ENCODE measurements at places on chromosomes 5 and 9.

- no peak for DNase-seq
- H3K27me3 ChIP-seq: peaks cover 38% of the 10 kb centered on the region
- H3K4me1 ChIP-seq: peaks cover 18% of the 10 kb centered on the region
- no peak overlapping the region for H3K4me3 ChIP-seq
- no peak overlapping the region for H3K27ac ChIP-seq
These were observed 12.1 kb downstream of the BSPRY start for GRCh38 chr9:113361304-113362018.

- no peaks in the 10 kb centered on the region for H3K36me3 ChIP-seq
- H3K27ac ChIP-seq: no peak overlapping the region
- no peak for DNase-seq
- H3K4me1 ChIP-seq: peaks cover 5% of the 10 kb centered on the region
- no peak overlapping the region for H3K4me3 ChIP-seq
These were observed 2385.2 kb upstream of the C9orf72 start for GRCh38 chr9:29958469-29958868.

GRCh38 chr5:1057485-1058082 lies 49.0 kb downstream of the NKD2 start:
- H3K4me3 ChIP-seq: no peak overlapping the region
- no peaks in the 10 kb centered on the region for H3K36me3 ChIP-seq
- H3K27me3 ChIP-seq: no peaks in the 10 kb centered on the region
- peaks cover 41% of the 10 kb centered on the region for H3K4me1 ChIP-seq

- peaks cover 5% of the 10 kb centered on the region for H3K27me3 ChIP-seq
- no peaks in the 10 kb centered on the region for H3K36me3 ChIP-seq
- DNase-seq: no peak
- no peak overlapping the region for H3K27ac ChIP-seq
These were observed 73.8 kb downstream of the MAPKAP1 start for GRCh38 chr9:125633116-125633745.

DNA sequence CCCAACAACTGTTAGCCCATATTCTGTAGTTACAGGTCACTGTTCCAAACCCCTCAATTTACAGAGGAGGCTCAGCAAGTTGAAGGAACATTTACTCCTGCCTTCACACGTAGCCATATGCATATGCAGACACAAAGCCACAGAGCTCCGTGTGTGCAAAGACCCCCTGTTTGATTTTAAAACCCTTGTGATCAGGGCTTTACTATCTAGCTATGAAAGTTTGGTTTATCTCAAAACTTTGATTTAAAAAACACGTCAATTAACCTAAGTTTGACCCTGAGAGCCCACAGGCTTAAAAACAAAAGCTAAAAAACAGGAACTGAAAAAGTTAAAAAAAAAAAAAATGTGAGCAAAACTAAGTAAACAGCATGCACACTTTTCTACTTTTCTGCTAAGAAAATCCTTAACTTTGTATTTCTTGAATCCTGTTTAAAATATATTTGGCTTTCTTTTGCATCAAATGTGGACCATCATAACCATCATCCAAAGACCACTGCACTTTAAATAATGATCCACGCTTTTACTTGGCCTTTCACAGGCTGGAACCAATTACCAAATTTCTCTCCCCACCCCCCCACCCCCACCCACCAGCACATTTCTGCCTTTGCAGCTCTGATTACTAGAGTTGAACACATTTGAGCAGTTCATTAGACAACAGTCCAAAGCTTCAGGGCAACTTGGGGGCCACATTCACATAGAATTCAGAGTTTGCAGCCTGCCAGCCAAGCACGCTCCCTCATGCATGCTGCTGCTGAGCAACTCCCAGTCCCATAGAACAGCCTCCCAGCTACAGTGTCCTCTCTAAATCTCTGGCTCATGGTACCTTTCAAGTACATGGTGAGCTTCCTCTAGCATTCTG lies 128.8 kb upstream of the MAP3K1 start:
- no peaks in the 10 kb centered on the region for H3K27me3 ChIP-seq
- no peak overlapping the region for H3K4me3 ChIP-seq
- no peaks in the 10 kb centered on the region for H3K36me3 ChIP-seq
- no peak for DNase-seq

GRCh38 chr5:10994091-10994986 lies 233.3 kb upstream of the DAP start:
- DNase-seq: no peak
- H3K4me3 ChIP-seq: no peak overlapping the region

DNA sequence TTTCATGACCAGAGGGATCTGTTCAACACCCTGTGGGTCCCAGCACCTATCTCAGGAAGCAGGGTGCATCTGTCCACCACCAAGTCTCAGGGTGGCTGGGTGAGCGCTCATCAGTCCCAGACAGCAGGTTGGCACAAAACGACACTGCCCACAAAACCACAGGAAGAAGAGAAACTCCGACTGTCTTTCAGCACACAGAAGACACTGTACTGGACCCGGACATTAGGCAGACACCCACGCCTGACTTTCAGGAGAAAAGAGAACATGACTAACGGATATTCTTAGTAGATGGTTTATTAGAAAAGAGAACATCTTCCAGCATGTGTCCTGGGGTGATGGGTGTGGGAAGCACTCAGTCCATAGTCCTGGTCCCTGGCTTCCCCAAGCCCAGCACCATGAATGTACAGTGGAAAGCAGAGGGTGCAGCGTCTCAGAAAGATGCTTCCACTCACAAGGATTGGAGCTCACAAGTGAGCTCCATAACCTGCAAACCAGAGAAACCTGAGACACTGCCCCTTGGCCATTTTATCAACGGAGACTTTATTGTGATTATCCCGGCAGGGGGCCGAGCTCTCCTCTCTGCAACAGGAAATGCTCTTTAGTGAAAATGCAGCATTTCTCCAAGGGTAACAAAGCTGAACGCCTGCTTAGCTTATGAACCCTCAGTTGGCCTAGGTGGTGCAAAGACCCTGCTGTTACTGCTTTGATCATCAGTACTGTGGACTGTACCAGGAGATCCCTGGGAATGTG lies 35.8 kb upstream of the LCP2 start:
- no peaks in the 10 kb centered on the region for H3K27me3 ChIP-seq
- H3K36me3 ChIP-seq: no peaks in the 10 kb centered on the region
- DNase-seq: no peak
- H3K4me3 ChIP-seq: no peak overlapping the region

DNA sequence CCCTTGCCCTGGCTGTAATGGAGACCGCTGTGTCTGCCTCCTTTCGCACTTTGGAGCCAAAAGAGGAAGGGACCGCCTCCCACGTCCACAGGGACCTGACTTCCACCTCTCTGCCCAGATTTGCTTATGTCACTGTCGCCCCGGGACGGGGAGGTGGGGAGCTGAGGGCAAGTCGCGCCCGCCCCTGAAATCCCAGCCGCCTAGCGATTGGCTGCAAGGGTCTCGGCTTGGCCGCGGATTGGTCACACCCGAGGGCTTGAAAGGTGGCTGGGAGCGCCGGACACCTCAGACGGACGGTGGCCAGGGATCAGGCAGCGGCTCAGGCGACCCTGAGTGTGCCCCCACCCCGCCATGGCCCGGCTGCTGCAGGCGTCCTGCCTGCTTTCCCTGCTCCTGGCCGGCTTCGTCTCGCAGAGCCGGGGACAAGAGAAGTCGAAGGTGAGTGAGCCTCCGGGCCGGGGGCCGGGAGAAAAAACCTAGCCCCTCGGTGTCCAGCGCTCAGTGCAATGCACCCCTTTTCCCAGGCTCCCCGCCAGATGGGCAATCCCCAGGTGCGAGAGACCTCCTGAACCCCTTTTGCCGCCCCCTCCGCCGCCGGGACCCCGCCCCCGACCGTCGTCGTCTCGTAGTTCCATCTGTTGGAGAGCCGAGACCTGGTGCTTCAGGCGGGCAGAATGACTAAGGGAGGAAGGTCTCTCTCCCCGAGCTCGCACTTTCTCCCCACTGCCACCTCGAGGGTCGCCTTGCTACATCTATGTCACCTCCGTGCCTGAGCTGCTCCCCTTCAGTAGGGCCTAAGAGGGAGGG lies at the start of gene GPX3:
Gene GPX3 (plus strand): TSS at position 288 of the 807 bp plus-strand sequence. CDS start 64 bp downstream, at position 352.
- peaks cover 23% of the 10 kb centered on the region for H3K27me3 ChIP-seq
- H3K4me1 ChIP-seq: peaks cover 14% of the 10 kb centered on the region
- peaks cover under 1% of the 10 kb centered on the region for H3K36me3 ChIP-seq
- DNase-seq: peak; percentile 92
- peak within 1 kb of the TSS; percentile 89 for H3K4me3 ChIP-seq

DNA sequence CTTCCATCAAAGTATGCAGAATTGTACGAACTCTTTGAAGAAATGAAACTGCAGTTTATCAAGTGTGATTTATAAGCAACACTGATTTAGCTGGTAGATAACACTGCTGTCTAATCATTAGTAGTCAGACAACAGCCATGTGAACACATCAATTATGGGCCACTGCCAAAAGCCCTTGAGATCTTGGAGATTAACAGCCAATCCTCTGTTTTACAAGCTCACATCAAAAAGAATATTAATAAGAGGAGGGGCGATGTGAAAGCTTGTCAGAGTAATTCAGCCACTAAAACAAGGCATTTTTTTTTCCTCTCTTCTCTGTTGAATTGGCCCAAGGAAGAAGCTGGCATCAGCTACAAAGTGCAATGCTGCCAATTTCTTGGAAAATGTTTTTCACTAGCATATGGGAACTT lies 28.1 kb downstream of the ZNF608 start:
- H3K27ac ChIP-seq: peak overlapping the region; percentile 93
- H3K36me3 ChIP-seq: peaks cover 42% of the 10 kb centered on the region
- H3K27me3 ChIP-seq: no peaks in the 10 kb centered on the region
- H3K4me1 ChIP-seq: peaks cover 65% of the 10 kb centered on the region

- H3K4me1 ChIP-seq: peaks cover 37% of the 10 kb centered on the region
- no peaks in the 10 kb centered on the region for H3K27me3 ChIP-seq
- no peak overlapping the region for H3K4me3 ChIP-seq
- no peak for DNase-seq
- no peaks in the 10 kb centered on the region for H3K36me3 ChIP-seq
These were observed 59.2 kb downstream of the CCDC192 start for GRCh38 chr5:127762412-127762811.

GRCh38 chr9:120016231-120016630 lies 563.7 kb downstream of the CDK5RAP2 start:
- H3K4me3 ChIP-seq: no peak overlapping the region
- H3K27me3 ChIP-seq: peaks cover 18% of the 10 kb centered on the region
- H3K36me3 ChIP-seq: no peaks in the 10 kb centered on the region
- no peak overlapping the region for H3K27ac ChIP-seq
- DNase-seq: no peak
- H3K4me1 ChIP-seq: no peaks in the 10 kb centered on the region
